ENCODE measurements at places on chromosomes 7 and 10. TPM values are rescaled to one million over a fixed set of nuclear protein-coding genes. Genes with fewer than 3 reads are reported as not detected.

ADRB1 gene
- total RNA-seq = not detected

- no peak for DNase-seq
Observed at GRCh38 chr10:58104351-58104751, 163.3 kb downstream of the IPMK start.

DNA sequence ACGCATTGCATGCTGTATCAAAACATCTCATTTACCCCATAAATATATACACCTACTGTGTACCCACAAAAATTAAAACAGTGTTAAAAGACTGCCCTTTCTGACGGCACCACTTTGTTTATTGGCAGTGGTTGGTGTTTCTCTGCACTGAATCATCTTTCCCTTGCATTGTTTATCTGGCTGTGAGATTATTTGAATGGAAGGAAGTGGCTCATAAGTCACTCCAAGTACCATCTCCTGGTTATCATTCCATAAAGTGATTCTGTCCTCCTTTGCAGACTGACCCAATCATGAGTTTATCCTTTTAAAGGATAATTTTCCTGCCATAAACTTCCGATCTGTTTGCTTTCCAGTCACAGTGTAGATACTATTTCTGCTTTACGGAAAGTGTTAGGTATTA, 183.8 kb downstream of the CAMK1D start:
- no peak for DNase-seq

CNPY1 gene
- not detected for total RNA-seq

DNA sequence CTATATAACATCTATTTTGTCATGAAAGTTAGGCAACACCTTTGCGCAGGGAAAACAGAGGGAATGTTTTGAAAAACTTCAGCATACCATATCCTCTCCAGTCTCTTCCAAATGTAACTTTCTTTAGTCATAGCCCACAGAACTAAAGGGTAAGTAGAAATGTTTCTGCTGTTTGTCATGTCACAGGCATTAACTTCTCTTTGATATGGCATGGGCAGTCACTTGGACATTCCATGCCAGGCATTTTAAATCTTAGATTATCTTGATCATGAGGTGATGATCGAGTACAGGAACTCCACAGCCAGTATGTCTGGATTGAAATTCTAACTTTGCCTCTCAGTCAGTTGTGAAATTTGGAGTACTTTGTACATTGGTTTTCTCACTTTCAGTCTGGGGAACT, 27.5 kb upstream of the ETV1 start:
- peak; percentile 10 for DNase-seq

DNA sequence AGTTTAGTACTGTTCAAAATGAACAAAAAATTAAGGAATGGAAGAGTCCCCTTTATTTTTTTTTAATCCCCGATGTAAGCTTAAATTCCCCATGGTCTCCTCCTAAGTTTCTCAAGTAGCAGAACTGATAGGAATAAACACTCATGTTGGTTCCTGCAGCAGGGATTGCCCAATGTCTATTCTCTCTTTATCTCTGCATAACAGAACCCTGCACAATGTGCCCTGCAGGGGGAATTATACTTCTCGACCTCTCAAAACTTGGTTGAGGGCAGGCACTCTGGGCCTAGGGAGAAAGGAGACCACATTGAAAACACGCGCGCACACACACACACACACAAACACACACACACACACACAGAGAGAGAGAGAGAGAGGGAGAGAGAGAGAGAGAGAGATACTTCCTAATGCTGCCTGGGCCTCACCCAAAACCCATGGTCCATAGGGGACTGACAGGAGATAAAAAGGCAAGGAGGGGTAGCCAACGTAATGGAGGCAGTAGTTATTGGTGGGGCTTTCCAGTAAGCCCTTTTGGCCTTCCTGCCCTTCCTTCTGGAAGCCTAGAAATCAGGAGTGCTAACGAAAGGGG, 22.7 kb downstream of the JAZF1 start:
- DNase-seq = no peak

All from fibroblast of villous mesenchyme (primary cell).